ENCODE measurements at places on chromosomes 6 and 20. TPM values are rescaled to one million over a fixed set of nuclear protein-coding genes. Genes with fewer than 3 reads are reported as not detected.

The CRISP3 gene
- not detected for total RNA-seq

The HELZ2 gene
- total RNA-seq = 21.7 TPM

- no peak for DNase-seq
These were observed at the start of gene OR2J3 for GRCh38 chr6:29107758-29108157. OR2J3 (plus strand) TSS chr6:29108058; CDS start chr6:29111891, 3,833 bp downstream.

The PTPRT gene
- total RNA-seq = not detected

- no peak for DNase-seq
These were observed 118.5 kb downstream of the SNX5 start for GRCh38 chr20:17849901-17850683.

The NHLRC1 gene
- 4.4 TPM for total RNA-seq

DNA sequence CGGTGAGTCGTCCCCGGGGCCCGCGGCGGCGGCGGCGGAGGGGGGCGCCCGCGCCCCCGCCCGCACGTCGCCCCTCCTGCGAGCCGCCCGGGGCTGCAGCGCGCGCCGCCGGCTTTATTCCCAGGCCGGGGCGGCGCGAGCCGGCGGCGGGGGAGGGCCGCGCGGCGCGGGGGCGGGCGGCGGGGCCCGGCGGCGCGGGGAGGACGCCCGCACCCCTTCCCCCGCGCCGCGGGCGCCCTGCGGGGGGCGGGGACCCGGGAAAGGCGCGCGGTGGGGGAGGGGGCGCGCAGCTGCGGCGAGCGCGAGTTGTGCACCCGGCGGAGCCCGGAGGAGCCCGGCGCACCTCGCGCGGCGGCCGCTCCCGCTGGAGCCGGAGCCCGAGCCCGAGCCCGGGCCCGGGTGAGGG, 646 bp downstream of the HMGA1 start:
- no peak for DNase-seq

DNA sequence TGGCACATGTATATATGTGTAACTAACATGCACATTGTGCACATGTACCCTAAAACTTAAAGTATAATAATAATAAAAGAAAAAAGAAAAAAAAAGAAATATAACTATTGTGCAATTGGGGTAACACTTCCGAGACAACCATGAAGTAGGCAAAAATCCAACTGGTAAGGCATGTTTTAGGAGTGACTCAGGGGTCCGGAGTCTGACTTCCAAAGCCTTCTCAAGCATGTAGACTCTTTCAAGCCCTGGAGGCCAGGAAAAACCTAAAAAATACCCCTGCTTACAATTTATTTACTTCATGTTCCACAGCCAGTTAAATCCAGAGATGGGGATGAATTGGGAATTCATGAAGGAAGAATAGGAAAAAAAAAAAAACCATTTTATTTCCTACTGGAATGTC, 161.3 kb upstream of the PHACTR1 start:
- no peak for DNase-seq

Data from SK-MEL-5 (cell line).